ENCODE measurements at places on chromosomes 7 and 10. TPM values are rescaled to one million over a fixed set of nuclear protein-coding genes. Genes with fewer than 3 reads are reported as not detected.

- DNase-seq, result no peak
Observed at GRCh38 chr10:13439313-13440184, 89.3 kb downstream of the BEND7 start.

FKBP6 gene
- total RNA-seq, result not detected

DNA sequence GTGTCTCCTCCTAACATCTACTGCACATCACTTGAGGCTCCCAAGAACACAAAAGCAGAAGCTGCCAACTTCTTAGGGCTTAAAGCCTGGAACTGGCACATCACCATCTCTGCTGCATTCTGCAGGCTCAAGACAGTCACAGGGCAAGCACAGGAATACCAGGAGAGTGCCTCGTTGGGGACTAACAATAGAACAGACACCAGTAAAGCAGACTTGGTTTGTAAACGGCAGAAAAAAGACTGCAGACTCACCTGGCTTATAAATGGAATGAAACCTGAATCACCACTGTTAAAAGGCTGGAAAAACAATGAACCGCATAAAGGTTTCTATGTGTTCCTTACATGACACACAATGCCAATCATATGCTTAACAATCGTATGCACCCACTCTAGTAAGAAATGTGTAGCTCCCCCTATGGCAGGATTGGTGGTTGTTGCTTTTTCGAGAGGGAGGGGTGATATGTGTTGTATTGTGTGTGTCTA, 12.8 kb downstream of the RHEB start:
- no peak for DNase-seq

GRCh38 chr10:73803680-73804286, 7.6 kb downstream of the NDST2 start:
- no peak for DNase-seq

GRCh38 chr10:102801978-102802377, 35.2 kb downstream of the CYP17A1 start:
- DNase-seq, result no peak

DNA sequence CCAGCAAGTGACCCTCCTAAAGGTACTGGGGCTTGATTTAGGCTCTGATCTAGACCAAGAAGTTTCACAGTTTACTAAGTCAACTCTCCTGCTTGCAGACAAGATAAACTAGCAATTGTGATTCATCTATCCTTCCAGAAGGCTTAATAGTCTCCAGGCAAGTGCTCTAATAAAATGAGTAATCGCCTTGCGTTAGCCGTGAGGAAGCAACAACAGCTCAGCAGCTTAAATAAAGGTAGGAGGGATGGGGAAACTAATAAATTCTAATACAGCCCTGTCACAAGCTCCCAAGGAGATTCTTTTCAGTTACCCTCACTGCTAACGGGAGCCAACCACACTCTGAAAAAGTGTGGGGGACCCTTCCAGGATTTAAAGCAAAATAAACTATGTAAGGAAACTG, 48.4 kb downstream of the FRMD4A start:
- DNase-seq, result no peak

DNA sequence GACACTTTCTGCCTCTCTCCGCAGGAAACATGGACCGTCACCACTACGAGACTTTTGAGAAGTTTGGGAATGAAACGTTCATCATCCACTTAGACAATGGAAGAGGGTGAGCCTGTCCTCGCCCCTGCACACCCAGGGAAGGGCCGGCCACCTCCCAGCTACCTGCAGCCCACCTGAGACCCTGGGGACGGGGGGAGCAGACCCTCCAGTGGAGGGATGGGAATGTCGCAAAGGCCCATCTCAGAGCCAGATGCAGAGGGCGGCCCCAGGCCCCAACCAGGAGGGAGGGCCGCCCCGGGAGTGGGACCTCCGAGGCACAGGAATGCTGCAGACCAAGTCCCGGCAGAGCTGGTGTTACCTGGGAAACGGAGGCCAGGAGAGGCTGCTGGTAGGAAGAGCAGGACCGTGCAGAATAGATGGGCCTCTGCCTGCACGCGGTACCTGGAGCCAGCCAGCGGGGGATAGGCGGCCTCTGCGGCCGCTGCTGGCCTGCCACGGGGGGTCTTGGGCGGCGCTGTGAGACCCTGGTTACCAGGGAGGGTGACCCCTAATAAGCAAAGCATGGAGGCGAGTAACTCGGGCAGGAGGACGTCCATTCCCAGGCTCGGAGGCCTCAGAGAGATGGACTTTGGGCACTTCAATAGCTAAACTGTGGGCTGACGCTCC, 32.9 kb upstream of the FOXL3 start:
- no peak for DNase-seq

DNA sequence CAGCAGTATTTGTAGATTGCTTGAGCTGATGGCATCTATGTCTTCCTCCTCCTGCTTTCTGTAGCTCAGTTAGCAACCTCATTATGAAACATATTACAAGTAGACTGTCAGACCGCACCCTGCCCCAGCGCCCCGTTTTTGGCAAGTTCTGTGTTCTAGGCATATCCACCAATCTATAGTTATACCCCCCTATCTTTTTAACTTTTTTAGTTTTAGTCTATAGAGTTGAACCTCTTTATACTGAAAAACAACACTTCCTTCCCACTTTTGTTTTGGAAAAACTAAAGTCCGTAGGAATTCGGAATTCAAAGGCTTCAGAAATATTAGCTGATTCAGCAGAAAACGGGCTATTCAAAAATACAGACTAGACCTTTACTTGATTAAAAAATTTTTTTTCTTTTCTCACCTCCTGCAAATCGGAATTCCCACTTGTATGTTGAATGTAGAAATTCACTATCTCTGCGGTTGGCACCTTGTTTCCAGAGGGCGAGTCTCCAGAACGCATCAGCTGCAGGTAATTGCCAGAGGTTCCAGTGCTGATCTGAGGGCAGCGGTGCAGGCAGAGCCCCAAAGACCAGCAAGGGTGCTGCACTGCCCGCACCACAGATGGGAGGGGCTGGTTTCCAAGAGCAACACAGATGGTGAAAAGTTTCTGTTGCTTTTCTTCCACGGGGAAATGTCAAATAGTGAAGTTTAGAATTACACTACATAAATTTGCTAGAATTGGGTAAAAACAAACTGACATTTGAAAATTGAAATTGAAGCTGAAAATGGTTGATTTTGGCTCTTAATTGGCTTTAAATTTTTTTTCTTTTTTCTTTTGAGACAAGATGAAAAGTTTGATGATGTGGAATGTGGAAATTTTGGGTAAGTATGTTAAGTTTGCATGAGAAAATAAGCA, 2.2 kb upstream of the FZD8 start:
- DNase-seq, result no peak

DNA sequence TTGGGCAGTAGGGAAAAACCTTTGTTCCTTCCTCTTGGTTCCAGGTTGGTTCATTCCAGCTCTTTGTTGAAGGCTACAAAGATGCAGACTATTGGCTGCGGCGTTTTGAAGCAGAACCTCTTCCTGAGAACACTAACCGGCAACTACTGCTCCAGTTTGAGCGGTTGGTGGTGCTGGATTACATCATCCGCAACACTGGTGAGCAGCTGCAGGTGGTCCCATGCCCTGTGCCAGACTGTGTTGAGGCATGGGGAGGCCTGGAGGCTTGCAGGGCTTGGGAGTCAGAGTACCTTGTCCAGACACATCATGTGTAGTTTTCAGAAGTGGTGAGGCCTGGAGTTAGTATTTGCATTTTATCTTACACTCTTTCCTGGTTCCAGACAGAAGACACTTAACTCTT, 16.3 kb downstream of the PI4K2A start:
- DNase-seq, result no peak

COL17A1 gene
- not detected for total RNA-seq

DNA sequence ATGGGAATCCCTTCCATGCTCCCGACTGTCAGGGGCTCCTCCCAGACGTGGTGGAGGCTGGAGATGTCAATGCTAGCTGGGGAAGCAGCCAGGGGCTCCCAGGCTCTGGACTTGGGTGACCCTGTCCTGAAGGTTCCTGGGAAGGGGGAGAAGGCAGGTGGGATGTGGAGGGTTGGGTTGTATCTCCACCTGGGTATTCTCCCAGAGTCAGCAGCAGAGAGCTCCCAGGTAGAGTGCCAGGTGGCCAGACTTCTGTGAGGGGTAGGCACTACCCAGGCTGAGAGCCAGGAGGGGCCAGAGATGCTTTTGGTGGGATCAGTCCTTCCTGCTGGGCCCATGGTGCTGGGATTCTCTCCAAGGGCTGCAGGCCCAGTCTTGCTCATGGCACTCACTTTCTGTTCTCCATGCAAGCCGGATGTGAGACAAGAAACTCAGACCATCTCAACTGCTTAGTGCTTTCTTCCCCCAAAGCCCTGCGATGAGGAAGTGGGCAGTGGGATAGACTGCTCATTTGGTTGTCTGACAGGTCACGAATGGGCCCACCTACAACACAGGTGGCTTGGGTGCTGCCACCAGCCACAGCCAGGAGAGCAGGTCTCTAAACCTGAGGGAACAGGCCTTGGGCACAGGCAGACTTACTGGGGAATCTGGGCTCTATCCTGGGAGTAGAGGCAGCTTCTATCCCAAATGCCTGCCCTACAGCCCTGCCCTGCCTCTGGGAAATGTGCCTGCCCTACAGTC, 52.5 kb upstream of the CAMK2B start:
- no peak for DNase-seq

IGFBP3 gene
- 0.50 TPM for total RNA-seq

GRCh38 chr10:117170244-117170643, 27.0 kb upstream of the KCNK18 start:
- DNase-seq, result no peak

BMPER gene
- not detected for total RNA-seq
